NCI-H510A treated with DMSO at 0.1 percent for 48 hours (cell line): ENCODE measurements at places on chromosomes 5 and 9.
A peak's percentile ranks its signal among the peaks of the same experiment; 100 is the strongest.

DNA sequence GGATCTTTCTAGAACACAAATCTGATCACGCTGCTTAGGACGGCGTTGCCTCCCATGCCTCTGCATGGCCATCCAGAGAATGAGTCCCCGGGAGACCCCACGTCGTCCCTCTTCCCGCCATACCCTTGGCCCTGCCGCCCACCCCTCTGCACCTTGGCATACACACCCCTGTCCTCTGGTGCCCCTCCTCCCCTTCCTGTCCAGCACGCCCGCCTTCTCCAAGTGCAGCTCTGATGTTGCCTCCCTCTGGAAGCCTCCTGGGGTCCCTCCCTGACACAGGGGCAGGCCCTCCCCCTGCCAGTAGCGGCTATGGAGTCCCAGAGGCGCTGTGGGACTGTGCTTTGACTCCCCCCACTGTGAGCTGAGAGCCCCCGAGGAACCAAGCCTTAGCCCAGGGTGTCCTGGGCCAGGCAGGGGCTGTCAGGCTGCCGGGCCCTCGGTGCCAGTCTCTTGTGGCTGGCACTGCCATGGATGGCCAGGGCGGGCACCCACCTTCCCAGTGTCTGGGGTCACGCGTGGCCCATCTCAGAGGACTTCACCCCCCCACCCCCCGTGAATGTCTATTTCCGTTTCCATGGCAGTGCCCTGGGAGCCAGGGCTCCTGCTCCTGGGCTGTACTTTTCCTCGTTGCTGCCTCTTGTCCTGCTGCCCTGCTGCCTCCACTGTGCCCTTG, 70.5 kb upstream of the RNU6ATAC start:
- no peak for DNase-seq

DNA sequence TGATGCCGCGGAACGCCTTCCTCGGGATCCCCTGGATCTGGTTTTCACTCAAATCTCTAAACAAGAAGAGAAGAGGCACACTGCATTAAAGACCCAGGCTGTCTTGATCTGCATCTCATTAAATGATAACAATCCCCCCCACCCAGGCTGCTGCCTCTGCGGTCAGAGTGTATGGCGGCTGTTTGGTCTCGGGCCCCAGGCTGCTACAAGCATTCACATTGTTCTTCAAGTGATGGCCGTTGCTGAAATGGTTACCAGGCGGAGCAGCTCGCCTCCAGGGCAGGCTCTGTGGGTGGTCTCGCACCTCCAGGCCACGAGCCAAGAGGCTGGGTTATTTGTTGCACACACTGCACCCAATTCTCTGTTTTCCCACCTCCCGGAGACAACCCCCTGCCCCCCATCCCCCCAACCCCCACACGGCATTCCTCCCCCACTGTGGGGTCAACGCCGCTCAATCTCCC, 304.1 kb upstream of the PANK3 start:
- no peak for DNase-seq

- no peak for DNase-seq
These were observed 234.8 kb downstream of the CSNK1G3 start for GRCh38 chr5:123746683-123747360.

GRCh38 chr5:125196481-125197111, 450.2 kb upstream of the ZNF608 start:
- DNase-seq: no peak

- DNase-seq: peak; percentile 7
These were observed 25.2 kb upstream of the PLAC8L1 start for GRCh38 chr5:146130440-146131045.

DNA sequence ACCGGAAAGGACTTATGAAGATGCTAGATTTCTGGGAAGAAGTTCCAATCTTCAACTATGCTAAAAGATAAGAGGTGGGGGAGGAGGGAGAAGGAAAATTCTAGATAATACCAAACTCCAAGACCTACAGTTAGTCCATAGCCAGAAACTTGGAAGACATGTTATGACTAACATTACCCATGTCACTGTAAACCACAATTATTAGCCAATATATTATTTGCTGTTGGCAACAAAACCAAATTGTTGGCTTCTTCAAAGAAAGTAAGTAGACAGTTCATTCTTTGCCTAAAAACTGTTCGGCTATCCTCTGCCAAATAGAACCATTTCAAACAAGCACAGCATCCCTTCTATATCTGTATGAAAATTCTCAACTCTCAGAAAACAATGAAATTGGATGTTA, 25.1 kb downstream of the PRLR start:
- DNase-seq: no peak

- no peak for DNase-seq
These were observed 24.4 kb upstream of the CTSL start for GRCh38 chr9:87701491-87701890.
